ENCODE measurements at places on chromosomes 11 and 22.

- no peak for DNase-seq
These were observed 6.9 kb upstream of the SHANK3 start for GRCh38 chr22:50665738-50666137.

GRCh38 chr11:45646275-45646927 is 19.0 kb downstream of the CHST1 start:
- no peak for DNase-seq

DNA sequence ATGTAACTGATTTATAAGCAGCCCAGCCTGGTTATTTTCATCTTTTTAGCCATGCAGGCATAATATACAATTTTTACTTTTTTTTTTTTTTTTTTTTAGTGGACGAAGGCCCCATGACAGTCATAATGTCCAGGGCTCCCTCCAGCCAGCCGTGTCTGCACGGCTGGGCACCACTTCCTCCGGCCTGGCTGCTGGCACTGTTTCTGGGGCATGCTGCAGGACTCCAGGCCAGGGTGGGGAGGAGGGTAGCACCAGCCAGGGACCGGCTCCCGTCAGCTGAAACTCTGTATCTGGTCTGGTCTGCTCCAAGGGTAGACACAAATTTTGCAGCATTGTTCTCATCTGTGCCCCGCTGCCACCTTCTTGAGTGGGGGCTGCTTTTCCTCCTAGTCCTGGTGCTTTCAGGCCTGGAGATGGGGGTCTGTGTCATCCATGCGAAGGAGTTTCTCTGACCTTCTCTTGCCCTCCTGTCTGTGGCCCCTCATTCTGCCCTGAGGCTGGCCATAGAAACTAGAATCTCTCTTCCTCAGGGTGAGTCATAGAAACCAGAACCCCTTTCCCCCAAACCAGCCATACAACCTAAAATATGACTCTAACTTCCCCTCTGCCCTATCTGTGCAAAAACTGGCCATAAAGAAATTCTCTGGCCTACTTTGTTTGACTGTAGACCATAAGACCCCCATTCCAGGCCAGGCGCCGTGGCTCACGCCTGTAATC is 9.2 kb upstream of the RRP7A start:
- no peak for DNase-seq

DNA sequence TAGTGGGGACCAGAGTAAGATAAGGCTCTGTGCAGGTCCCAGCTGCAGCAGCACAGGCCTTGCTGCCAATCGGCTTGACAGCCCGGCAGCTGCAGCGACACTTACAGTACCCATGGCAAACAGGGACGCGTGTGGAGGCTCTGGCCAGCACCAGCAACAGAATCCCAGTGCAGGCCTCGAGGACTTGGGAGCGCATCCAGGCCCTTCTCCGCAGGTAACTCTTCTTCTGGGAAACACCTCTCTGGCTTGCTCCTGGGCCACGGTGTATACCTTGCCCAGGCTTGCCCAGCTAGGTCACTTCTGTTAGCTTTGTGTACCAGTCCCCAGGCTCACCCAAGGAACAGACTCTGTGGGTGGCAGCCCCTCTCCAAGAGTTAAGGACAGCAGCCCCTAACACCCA is 126.7 kb downstream of the CTTN start:
- DNase-seq = no peak

DNA sequence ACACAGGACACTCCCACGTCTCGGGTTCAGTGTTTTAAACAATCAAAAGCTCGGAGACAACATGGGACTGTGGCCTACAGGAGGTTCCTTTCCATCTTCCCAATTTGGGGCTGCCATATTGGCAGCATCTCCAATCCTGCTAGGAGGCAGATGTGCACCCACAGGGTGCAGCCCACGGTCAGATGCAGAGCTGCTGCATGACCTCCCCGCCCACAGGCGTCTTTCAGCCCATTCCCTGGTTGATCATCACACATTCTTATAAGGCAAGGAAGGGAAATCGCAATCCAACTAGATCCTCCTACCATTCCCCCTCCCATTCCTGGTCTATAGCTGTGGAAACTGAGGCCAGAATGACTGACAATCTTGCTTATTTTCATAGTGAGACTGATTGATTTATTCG is 121.4 kb downstream of the MICAL3 start:
- no peak for DNase-seq

DNA sequence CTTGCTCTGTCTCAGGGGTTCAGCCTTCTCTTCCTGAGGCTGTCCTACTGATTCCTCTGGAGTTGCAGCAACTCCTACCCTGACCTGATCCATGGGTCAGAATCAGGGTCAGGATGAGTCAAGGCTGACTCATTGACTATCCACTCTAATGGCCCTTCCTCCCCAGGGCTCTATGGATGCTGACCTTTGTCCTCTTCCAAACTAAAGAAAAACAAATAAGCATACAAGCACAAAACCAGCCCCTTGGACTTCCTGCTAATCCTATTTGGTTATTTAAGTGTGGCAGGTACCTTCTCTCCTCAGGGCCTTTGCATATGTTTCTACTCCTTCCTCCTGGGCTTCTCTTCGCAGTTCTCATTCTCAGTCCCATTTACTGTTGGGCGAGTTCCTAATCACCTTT is 204.5 kb upstream of the NAV2 start:
- no peak for DNase-seq

Data from SIG-M5 (cell line).